ENCODE measurements at places on chromosomes 12 and 14.

- no peak for DNase-seq
Measured at GRCh38 chr12:68092976-68093375, 66.6 kb downstream of the IFNG start.

DNA sequence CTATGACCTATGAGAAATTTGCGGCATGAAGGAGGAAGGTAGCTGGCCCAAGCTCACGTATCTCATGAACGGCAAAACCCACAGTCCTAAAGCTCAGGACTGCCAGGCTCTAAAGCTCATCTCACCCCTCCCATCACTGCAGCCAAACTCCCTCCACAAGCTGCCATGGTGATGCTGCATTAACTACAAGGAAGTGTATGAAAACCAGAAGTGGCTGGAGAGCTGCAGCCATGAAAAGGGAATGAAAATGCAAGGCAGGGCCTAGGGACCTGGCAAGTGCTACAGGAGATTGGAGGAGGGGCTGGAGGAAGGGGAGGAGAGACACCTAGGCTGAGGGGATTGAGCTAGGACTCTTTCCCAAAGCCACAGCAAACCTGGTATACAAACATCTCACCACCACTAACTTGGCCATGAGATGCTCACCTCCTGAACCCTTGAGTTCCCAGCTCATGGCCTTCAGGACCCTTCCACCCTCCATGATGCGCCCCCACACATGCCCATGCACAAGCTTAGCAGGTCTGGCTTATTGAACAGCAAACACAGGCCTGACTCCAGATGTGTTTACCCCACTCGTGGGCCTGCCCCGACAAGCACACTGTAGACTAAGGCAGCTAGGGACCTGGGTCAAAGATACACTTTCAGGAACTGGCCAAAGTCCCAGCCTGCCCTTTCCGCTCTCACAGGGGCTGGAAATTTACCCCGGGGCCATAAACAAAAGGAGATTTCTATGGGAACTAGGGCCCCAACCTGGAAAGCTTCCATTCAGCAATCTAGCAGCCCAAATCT, 42.0 kb downstream of the LTBP2 start:
- no peak for DNase-seq

DNA sequence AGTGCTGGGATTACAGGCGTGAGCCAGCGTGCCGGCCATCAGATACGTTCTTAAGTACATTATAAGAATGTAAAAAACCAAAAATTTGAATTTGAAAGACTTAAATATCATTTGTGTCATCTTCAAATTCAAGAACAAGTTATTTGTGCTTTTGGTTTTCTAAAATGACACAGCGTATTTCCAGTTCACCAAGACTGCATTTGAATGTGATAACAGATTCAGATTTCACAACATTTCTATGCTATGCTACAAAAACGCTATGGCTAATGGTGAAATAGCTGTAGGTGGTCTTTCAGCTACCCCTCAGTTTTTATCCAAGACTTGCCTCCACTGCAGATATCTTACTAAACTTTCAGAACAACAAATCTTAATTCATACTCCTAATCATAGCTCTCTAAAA, 46.7 kb downstream of the APPL2 start:
- DNase-seq = no peak

DNA sequence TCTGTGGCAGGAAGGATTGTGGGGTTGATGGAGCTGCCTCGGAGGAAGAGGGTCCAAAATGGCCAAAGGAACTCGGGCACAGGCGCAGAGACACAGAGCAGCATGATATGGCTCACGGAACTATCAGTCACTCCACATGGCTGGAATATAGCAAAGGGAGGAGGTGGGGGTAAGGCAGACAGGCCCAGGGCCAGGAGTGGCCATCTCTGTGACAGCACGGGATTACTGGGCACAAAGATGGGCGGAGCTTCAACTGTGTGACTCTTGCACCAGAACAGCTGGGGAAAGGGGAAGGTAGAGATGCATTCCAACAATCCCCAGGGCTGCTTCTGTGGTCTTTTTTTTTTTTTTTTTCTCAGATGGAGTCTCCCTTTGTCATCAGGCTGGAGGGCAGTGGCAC, 24.8 kb upstream of the EML1 start:
- no peak for DNase-seq

GRCh38 chr12:85782711-85783110, 53.5 kb downstream of the RASSF9 start:
- no peak for DNase-seq

- DNase-seq = no peak
Measured at GRCh38 chr12:15733136-15733535, 56.1 kb downstream of the EPS8 start.

DNA sequence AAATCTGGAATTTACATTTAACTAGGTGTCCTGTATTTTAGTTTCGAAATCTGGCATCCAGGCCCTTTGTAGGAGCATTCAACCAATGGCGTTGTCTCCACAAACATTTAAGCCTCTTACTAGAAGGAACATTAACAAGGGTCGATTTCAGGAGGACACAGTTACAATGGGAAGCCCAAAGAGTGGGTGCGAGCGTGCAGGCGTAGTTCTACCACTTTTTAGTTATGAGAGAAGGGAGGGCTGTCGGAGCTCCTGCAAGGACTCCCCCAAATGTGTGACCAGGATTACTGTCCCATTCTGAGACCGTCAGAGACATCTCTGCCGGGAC, 365 bp upstream of the ABHD4 start:
- DNase-seq = no peak

- DNase-seq = peak; percentile 76
Measured at GRCh38 chr14:67837011-67837624, 17.5 kb downstream of the RAD51B start.

DNA sequence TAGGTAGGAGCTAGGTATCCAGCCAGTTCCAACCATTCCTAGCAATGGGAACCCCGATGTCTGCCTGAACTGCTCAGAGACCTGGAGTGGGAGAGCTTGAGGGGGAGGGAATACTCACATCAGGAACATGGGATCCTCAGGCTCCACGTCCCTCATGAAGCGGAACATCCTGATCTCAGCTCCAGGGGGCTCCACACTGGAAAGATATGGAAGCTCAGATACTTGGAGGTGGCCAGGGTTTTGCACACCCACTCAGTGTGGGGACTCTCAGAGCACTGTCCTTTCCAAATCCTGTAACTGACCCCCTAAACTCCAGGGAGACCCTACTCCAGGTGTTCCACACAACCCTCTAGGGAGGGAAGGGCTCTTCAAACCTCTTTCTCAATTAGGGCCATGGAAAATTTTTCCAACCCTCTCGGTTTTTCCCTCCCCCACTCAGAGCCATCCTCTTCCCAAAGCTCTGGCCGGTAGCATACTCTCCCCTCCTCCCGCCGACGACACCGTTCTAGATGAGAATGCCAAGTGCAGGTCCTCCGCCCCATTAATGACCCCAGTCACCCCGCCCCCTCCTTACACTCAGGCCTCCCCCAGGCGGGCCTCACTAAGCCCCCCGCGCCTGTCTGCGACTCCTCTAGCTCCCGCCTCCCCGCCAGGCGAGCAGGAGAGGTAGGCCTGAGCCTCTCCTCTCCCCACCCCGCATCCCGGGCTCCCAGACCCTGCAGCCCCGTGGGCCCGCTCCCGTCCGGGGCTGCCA, 597 bp downstream of the MLF2 start:
- no peak for DNase-seq

- no peak for DNase-seq
Measured at GRCh38 chr14:52703225-52703624, 3.8 kb upstream of the PSMC6 start.

GRCh38 chr12:109716092-109716479, 2.5 kb downstream of the FAM222A start:
- no peak for DNase-seq

DNA sequence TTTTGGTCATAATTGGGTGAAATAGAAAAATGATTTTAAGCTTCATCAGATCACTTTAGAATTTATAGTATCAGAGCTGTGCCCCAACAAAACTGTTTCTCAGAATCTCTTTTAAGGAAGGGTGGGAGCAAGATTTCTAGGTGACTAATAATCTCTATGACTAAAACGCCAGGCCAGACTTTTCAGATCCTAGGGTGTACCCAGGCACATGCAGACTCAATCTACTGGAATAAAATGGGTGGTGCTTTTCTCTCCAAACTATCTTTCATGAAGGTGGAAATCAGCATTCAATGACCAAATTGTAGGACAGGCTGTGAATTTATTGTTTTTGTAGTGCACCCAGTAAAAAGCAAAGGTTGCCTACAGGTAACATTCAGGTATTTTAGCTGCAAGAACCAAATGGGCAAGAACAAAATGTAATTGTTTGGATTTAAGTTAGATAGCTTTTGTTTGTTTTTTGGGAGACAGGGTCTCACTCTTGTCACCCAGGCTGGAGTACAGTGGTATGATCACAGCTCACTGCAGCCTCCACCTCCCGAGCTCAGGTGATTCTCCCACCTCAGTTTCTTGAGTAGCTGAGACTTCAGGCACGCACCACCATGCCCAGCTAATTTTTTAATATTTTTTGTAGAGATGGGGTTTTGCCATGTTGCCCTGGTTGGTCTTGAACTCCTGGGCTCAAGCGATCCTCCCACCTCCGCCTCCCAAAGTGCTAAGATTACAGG, 49.5 kb downstream of the PPP2R5C start:
- DNase-seq = no peak

DNA sequence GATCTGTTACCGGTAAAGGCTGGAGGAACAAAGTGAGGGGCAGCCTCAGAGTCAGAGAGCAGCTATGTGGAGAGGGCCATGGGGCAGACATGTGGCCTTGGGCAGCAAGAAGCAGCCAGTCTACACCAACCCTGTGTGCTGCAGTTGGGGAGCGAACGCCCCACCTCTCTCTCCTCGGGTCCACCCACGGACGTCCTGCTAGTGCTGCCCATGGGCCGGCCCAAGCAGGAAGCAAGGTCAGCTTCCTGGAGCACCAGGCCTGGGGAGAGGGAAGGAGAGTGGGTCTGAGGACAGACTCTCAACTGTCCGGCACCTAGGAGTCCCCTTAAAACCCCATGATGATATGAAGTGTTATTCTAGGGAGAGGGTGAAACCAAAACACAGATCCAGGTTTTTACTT, 254.8 kb upstream of the FKBP4 start:
- no peak for DNase-seq

DNA sequence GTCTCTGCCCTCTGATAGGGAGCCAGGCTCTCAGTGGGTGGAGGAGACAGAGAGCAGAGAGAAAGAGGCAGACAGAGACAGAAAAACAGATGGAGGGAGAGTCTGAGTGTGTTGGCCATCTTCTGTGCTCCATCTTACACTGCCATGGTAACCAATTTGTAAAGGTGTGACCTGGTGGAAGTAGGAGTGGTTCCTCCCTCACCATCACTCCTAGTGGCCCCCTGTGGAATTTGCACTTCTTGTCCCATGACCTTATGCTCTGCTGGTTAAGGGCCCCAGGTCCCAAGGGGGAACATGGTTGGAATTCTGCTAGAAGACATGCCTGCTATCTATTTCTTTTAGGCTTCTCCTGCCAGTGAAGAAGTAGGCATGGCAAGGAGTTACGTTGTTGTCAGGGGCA, 376.7 kb upstream of the CCDC196 start:
- no peak for DNase-seq

DNA sequence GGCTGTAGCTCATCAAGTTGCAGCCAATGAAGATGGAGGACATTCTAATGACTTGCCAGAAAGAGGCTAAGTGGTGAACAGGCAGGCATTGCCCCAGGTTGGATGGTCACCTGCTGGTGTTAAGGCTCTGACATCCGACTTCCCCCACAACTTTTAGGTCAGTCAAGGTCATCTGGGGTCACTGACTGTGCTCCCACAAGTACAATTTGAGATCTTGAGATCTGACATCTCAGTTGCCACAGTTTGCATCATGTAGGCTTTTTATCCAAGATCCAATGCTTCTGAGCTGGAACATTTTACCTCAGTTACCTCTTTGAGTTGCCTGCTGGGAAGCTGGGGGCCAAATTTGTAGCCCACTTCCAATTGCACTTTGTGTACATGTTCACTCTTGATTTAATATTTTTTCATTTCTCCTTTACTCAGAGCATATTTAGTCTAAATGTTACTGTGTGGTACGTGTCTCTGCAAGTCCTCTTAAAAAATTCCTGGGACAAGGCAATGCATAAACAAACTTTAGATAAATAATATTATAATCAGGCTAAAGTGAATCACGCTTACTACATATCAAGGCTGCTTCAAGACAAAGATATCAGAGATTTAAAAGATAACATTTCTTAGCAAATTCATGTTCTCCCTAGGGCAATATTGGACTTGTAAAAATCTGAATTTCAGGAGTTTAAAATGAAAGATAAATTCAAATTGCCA, 61.4 kb downstream of the SEL1L start:
- no peak for DNase-seq

DNA sequence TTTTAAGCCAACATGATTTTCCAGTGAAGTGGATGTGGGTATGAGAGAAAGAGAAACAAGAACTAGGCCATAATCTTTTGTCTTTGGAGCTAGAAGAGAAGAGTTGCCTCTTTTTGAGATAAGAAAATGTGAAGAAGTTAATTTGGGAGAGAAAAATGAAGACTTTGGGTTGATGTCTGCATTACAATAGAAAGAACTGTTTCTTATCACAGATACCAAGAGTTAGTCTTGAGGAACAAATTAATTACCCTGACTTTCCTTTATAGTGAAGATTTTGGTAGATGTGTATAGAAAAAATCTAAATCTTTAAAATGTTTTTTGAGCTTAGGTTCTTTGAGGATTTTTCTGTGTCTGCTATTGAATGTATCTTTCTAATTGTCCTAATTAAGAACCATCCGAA, 4.2 kb downstream of the A2M start:
- DNase-seq = no peak

GRCh38 chr12:17511369-17511768, 578.6 kb downstream of the RERGL start:
- no peak for DNase-seq

DNA sequence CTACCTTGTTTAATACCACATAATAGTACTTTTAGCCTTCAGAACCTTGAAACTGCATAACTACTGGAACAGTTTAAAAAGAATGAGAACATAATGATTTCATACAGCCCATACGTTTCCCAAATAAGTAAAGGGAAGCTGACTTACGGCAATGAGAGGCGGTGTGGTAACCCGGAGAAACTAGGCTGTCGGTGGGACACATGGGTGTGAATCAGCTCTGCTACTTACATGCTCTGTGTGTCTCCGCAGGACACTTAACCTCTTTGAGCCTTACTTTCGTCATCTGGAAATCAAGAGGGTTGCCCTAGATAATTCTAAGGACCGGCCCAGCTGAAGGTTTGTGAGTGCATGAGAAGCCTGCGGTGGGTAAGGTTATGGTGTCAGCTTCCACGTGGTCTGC, 49.3 kb upstream of the PLEKHG3 start:
- DNase-seq = no peak
